ENCODE measurements at places on chromosomes 11 and 22.
A peak's percentile ranks its signal among the peaks of the same experiment; 100 is the strongest.

- no peak for DNase-seq
These were observed 111.8 kb upstream of the LMO1 start for GRCh38 chr11:8375460-8375859.

- no peak for DNase-seq
These were observed 100.1 kb downstream of the SLC1A2 start for GRCh38 chr11:35318977-35319925.

- no peak for DNase-seq
These were observed 58.2 kb downstream of the SERGEF start for GRCh38 chr11:17954395-17955252.

- DNase-seq: peak; percentile 31
These were observed 40.7 kb upstream of the CD82 start for GRCh38 chr11:44524751-44525201.

DNA sequence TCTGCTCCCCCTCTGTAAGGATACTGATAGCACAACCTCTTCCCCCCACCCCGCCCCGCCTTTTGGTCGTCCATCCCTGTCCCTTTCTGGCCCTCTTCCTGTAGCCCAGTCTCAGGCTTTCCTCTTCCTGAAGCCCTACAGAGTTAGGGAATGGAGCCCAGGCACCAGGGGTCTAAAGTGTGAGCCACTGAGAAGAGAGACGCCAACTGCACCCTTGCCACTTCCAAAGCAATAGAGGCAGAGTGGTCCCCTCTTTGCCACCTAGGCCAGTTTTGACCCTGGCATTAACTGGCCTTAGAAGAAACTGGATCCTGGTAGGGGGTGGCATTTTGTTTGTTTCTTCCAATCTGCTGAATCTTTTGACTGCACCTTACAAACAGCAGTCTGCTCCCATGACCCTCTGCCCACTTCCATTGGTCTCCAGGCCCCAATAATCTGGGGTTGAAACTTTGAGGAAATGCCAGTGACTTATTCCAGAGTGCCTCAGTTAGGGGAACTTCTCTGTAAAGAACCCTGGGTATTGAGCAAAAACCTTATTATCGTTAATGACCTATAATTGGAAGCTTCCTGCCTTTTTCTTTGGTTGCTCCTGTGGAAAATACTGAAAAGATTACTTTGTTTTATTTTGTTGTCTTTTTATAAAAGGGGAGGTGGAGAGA, 9.7 kb upstream of the GRK2 start:
- no peak for DNase-seq

- no peak for DNase-seq
These were observed 403.6 kb downstream of the NXPE2 start for GRCh38 chr11:115081972-115082371.

DNA sequence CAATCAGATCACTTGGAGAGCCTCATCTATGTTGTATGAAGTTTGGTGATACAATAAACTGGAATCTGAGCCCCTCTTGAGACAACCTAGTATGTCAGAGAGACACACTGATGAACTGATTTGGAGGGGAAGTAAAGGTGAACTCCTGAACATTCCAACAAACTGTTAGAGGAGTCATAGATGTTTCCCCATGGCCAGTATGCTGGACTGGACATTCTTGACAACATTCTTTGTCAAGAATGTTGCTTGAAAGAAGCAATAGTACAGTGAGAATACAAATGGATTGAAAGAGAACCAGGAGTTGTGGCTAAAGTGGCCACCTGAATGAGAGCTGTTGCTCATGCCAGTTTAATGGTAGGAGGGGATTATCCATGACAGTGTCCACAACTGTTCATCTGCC, 588.1 kb downstream of the NELL1 start:
- no peak for DNase-seq

DNA sequence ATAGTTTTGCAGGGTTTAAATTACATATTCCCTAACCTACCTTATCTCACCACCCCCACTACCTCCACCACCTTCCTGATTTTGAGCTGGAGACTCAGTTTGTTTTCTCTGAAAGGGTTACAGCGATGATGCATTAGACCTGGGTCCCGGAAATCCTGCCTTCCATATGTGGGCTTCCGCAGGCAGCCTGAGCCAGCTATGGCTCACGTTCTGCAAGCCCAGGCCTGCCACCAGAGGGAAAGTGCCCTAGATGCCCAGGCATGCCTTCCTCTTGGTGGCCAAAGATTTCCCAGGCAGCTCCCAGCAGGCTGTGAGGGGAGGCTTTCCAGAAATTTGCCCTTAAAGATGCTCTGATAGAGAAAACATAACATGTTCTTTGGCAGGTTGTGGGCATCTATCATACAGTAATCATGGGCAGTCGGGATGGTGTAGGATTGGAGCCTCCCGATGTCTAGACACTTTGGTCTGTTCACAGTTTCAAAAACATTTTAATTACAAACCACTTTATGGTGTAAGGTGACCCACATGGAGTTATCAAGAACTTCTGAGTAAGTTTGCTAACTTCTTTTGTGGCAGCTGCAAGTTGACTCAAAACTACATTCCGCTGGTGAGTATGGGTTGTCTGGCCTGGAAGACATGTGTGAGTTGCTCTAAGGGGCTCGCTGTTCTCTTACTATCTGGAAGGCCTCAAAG, 79.3 kb downstream of the MICAL2 start:
- DNase-seq: no peak

DNA sequence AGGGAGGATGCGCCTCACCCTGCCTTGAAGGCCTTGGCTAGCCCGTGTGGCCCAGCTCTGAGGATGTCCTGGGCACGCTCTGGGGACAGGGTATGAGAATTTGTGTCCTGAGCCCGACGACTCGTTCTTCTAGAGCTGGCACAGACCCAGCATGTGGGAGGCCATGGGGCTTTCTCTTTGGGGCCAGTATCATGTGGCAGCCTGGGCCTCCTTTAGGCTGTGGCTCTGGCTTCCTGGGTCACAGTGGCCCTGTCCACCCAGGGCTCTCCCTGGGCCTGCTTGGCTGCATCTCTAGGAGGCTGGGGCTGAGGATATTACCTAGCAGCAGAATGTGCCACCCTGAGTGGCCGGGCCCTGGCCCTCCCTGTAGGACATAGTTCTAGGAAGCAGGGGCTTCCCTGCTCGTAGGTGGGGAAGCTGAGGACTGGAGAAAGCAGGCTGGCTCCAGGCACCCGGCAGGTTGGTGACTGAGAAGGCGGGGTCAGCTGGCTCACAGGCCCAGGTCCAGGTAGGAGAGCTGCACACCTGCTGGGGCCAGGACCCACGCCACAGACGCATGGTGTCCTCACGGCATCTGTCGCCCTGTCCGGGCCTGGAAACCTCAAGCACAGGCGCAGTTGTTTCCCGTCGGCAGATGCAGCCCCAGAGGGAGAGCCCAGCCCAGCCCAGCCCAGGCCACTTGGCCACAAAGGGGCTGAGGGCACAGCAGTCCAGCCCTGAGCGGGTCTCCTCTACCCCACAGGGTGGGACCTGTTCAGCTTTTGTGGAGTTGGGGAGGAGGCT, 6.8 kb downstream of the CCDC188 start:
- DNase-seq: no peak

DNA sequence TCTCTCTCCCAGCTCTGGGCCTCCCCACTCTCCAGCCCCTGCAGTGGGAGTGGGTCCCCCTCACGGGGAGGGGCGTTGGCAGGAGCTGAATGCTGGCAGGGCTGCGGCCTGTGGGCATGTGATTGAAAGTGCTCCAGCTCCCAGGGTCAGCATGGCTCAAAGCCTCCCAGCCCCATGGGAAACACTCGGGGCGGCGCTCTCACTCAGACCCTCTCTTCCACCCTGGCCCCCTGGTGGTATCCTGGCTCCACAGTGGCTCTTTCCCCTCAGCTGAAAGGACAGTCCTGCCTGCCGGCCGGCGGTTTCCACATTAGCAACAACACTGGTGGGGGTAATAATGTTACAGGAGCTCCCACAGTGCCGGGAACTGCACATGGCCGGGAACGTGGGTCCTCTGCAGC, 35.5 kb downstream of the POLR3H start:
- no peak for DNase-seq

DNA sequence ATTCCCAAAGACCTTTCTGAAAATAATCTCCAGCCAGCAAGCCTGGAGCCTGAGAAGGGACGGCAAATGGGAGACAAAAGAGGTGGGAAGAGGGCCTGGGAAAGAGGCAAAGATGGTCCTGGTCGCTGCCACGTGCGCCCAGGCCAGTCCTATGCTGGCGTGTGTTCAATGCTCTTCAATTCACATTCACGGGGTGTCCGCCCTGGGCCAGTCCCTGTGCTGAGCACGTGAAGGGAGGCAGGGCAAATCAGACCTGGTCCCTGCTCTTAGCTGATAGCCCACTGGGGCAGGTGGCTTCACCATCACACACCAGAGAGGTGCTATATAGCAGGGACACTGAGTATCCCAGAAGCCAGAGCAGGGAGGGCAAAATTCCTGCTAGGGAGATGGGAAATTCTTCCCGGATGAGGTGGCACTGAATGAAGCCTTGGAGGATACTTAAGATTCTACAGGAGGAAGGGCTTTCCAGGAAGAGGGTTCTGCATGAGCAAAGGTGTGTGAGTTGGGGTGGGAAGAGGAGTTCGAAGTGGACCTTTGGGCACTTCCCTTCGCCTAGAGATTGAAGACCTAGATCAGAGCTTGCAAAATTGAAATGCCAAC, 148.2 kb downstream of the CHST1 start:
- DNase-seq: no peak

- no peak for DNase-seq
These were observed 14.5 kb downstream of the DEAF1 start for GRCh38 chr11:680476-680875.

- no peak for DNase-seq
These were observed 35.8 kb downstream of the MTNR1B start for GRCh38 chr11:93005239-93005638.

GRCh38 chr11:126917531-126918204, 82.9 kb downstream of the KIRREL3 start:
- DNase-seq: no peak

- no peak for DNase-seq
These were observed 9.7 kb upstream of the PIK3IP1 start for GRCh38 chr22:31302006-31302405.

DNA sequence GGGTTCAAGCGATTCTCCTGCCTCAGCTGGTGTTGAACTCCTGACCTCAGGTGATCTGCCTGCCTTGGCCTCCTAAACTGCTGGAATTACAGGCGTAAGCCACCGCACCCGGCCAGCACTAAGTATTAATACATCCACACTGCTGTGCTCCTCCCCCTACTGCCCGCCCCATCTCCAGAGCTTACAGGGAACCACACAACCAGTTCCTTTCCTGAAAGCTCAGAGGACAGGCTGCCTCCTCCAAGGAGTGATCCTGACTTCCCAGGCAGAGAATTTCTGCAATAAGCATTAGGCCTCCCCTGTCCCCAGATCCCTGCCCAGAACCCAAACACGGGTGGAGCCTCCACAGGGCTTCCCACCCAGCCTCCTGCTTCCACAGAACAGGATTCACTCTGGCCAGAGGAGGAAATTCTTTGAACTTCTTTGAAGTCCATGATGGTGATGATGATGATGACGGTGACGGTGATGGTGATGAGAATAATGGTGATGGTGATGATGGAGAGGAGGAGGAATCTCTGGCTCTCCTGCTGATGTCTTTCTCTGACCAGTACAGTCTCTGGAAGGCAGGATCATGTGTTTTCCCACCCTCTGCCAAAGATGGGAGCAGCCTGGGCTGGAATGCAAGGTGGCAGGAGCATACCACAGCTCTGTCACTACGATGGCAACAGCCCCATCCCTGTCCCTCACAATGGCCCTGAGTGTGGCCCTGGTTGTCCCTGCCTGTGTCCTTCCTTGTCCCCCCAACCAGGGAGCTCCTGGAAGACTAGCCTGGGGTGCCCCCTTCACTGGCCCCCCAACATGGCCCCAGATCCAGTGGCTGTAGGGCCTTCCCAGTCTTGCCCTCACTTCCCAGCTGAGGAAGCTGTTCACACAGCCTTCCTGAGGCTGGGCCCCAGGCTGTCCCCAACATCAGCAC, 33.5 kb upstream of the CSNK1E start:
- DNase-seq: no peak

DNA sequence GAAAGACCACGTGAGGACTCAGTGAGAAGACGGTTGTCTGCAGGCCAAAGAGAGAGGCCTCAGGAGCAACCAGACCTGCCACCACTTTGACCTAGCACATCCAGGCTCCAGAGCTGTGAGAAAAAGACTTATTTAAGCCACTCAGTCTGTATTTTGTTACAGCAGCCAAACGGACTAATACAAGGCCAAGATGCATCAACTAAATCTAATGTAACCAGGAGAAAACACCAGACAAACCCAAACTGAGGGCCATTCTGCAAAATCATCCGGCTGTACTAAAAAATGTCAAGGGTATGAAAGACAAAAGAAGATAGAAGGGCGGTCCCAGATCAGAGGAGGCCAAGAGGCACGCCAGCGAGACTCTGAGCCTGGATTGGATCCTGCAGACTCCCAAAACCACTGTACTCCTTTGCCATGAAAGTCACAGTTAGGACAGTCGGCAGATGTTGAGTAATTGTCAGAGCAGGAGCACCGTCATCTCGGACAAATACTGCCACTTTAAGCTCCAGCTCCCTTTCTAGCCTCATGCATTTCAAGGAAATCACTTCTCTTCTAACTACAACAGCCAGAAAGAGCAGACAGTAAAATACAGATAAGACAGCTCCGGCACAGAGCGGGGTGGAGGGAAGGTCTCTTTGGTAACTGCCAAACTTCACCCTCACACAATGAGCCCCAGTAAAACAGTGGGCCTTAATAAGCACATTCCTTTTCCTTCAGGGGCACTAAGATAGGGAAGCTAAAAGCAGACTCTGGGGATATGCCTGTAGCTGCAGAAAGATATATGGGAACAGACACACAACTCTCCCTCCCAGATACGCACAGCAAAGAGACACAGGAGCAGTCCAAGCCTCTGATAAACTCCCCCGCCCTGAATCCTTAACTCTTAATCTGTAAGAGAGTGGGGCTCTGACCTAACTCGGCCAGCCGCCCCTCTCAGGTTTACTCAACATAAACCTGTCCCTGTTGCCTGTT, 3.5 kb upstream of the ZP1 start:
- DNase-seq: no peak

DNA sequence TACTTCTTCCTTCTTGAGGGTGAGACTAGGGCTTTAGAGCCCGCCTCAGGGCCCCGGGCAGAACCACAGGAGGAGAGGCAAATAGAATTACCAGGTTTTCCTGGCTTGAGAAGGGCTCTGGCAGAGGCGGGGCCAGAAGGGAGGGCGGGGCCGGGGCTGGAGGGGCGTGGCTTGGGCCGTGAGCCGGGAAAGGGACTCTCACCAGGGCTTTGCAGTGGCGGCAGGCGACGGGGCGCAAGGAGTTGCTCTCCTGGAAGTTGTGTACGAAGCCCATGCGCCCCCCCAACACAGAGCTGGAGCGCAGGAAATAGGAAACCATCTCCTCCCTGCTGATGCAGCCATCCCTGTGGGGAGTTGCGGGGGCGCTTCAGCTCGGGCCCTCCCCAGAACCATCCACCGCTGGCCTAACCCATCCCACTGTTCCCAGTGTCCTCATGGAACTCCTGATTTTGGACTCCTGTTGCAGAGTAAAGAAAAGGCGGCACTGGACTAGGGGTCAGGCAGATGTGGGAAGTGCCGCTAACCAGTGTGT, 6.9 kb upstream of the NRXN2 start:
- DNase-seq: no peak

Data from CMK (cell line).